Stimulated activated CD4-positive, alpha-beta T cell treated with anti-CD3 and anti-CD28 coated beads, Interleukin-1b, Interleukin-23, amount 100 ng/mL, for 1 hour (primary cell): ENCODE measurements at places on chromosomes 16 and 17.

DNA sequence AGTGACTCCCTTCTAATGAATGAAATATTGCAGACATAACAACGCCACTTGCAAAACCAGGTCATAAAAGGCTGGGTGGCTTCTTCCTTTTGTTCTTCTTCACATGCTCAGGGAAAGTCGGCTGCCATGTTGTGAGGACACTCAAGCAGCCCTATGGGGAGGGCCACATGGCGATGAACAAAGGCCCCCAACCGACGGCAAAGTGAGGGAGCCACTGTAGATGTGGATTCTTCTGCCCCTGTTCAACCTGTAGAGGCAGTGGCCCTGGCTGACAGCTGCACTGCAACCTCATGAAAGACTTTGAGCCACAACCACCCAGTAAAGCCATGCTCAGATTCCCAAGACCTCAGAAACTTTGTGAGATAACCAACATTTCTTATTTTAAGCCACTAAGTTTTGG lies 203.5 kb upstream of the TNRC6C start:
- DNase-seq: no peak

- DNase-seq: no peak
Observed at GRCh38 chr16:9419161-9419560, 327.7 kb downstream of the HAPSTR1 start.

- no peak for DNase-seq
Observed at GRCh38 chr17:57975044-57975443, 13.0 kb downstream of the VEZF1 start.

GRCh38 chr17:41073676-41074075 lies 8.0 kb upstream of the KRTAP2-4 start:
- no peak for DNase-seq
